ENCODE measurements at places on chromosomes 16 and 17. TPM values are rescaled to one million over a fixed set of nuclear protein-coding genes. Genes with fewer than 3 reads are reported as not detected.

Gene MYH11
- 0.09 TPM for total RNA-seq

Gene ADAD2
- not detected for total RNA-seq

Gene ANKRD40CL
- total RNA-seq: not detected

Gene KRTAP16-1
- total RNA-seq: not detected

Gene GALR2
- total RNA-seq: 1.7 TPM

Gene NPB
- total RNA-seq: 0.57 TPM

Gene MT1G
- not detected for total RNA-seq

Gene TRIM72
- total RNA-seq: 0.04 TPM

Gene KRTAP17-1
- not detected for total RNA-seq

Gene RNF43
- 0.34 TPM for total RNA-seq

Gene OTOP2
- total RNA-seq: 0.09 TPM

Gene ASPA
- total RNA-seq: not detected

Gene ZNF689
- 9.9 TPM for total RNA-seq

Gene CCL14
- total RNA-seq: not detected

Gene COQ9
- total RNA-seq: 37.7 TPM

Gene SRL
- 0.04 TPM for total RNA-seq

Gene TLCD3B
- total RNA-seq: 0.20 TPM

Gene KIFC3
- 96.7 TPM for total RNA-seq

Gene ZNF19
- total RNA-seq: 1.4 TPM

Gene MYH1
- total RNA-seq: not detected

Gene HSD11B2
- 3.3 TPM for total RNA-seq

Gene TP53TG3B
- not detected for total RNA-seq

Gene FSCN2
- 0.82 TPM for total RNA-seq

Gene LIG3
- 18.6 TPM for total RNA-seq

Gene NRN1L
- total RNA-seq: not detected

Gene CDK10
- total RNA-seq: 36.2 TPM

Gene FOXL1
- total RNA-seq: 1.5 TPM

Gene GCGR
- total RNA-seq: 0.08 TPM

Gene DHRS13
- total RNA-seq: 6.6 TPM

Gene PTX4
- total RNA-seq: not detected

Gene CDYL2
- 0.69 TPM for total RNA-seq

Gene KRTAP9-4
- total RNA-seq: not detected

Gene MRPL45
- 65.7 TPM for total RNA-seq

Gene KRT32
- not detected for total RNA-seq

Gene ATP1B2
- 0.08 TPM for total RNA-seq

Gene PRR35
- total RNA-seq: 0.11 TPM

Gene SOX8
- total RNA-seq: 2.2 TPM

Gene KRT17
- 0.99 TPM for total RNA-seq

All from A549 treated with dexamethasone at 1 μM for 4 hours (cell line).